Left ventricle myocardium inferior (tissue), 1 donor: ENCODE measurements at places on chromosomes 16 and 17. TPM values are rescaled to one million over a fixed set of nuclear protein-coding genes. Genes with fewer than 3 reads are reported as not detected.

Gene SLC5A11
- 0.14 TPM for total RNA-seq

Gene GUCY2D
- not detected for total RNA-seq

Gene ERN2
- total RNA-seq: not detected

Gene TBC1D3B
- total RNA-seq: 3.4 TPM

Gene ENPP7
- total RNA-seq: not detected

Gene GJD3
- total RNA-seq: 0.88 TPM

Gene KLHDC4
- 11.7 TPM for total RNA-seq

Gene PVALEF
- not detected for total RNA-seq

Gene CDH5
- 47.1 TPM for total RNA-seq

Gene AURKB
- 1.2 TPM for total RNA-seq

Gene HBZ
- not detected for total RNA-seq

DNA sequence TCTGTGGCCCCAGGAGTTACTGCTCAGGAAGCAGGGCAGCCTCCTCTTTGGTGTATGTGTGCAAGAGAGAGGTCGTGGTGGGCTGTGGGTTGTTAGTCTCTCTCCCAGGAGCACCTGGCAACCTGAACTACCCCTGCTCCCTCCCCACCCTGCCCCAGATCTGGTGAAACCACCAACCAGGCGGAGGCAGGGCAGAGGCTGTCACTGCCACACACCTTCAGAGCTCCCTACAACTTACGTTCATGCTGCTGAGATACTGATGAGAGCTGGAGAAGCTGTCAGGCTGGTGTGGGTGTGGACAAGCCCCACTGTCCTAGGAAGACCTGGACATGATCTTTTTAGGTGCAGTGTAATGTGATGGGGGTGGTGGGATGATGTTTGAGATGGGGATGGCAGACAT, 24.3 kb downstream of the GOSR2 start:
- no peak for DNase-seq

- no peak for DNase-seq
Observed at GRCh38 chr16:31430380-31431052, 2.4 kb upstream of the COX6A2 start.

GRCh38 chr17:83058266-83058798, 21.1 kb upstream of the METRNL start:
- peak; percentile 81 for DNase-seq

DNA sequence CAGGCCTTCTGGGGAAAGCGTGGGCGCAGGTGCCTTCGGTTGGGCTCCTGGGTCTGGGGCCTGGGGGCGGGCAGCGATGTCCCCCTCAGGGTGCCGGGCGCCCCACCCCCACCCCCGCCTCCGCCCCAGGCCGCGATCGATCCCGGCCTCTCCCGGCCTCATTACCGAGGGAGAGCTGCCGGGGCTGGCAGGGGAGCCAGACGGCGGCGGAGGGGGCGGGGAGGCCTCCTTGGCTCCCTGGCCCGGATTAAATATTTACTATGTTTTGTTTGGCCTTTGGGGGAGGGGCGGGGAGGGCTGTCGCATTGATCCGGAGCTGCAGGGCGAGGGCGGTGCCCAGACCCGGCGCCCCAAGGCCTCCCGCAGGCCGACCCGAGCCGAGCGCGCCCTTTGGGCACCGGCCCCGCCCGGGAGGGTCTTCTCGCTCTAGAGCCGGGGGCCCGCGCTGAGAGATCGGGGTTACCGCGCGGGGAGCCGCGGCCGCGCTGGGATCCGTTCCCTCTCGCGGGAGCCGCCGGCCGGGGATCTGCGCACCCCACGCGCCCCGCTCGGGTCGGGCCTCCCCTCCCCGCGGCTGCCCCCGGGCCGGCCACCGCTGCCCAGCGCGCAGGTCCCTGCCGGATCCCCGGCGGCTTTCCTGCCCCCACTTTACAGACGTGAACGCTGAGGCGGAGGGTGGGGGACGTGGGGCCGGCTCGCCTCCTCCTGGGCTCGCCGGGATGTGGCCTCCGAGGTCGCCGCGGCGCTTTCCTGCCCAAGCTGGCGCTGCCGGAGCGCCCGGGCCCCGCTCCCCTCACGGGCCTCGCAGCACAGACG, 27.0 kb downstream of the RTN4RL1 start:
- DNase-seq: no peak

DNA sequence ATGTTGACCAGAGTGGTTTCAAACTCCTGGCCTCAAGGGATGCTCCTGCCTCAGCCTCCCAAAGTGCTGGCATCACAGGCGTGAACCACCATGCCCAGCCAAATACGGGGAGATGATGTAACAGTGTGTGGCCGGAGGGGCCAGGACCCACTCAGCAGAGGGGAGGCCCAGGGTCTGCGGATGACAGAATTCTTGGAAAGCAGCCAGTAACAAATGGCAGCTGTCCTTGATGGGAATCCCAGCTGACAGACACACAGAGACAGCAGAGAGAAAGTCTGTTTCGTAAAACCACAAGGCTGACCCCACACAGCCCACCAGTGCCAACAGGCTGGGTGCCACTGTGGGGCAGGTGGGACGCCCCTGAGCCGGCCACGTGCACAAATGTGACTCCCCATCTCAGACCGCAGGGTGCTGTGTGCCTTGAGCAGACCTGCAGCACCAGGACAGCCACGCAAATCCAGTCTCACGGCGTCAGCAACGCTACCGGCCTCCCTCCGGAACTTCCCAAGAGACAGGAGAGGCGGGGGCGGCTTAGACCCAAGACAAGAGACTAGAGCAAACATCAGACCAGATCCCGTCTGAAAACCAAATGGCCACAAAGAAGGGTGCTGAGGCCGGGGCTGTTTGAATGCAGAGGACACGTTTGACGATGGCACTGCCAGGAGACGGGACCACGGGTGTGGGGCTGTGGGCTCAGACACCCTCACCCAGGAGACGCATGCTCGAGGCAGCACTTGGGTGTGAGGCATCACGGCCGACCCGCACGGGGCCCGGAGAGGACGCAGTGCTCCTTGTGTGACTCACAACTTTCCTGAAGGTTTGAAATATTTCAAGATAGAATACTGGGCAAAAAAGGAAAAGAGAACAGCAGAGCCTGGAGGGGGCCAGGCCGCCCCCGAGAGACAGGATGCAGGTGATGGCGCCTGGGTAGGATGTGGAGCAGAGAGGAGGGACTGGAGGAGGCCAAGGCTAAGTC, 24.6 kb downstream of the CTU2 start:
- no peak for DNase-seq

- DNase-seq: no peak
Observed at GRCh38 chr16:84579936-84580335, 37.9 kb downstream of the COTL1 start.

DNA sequence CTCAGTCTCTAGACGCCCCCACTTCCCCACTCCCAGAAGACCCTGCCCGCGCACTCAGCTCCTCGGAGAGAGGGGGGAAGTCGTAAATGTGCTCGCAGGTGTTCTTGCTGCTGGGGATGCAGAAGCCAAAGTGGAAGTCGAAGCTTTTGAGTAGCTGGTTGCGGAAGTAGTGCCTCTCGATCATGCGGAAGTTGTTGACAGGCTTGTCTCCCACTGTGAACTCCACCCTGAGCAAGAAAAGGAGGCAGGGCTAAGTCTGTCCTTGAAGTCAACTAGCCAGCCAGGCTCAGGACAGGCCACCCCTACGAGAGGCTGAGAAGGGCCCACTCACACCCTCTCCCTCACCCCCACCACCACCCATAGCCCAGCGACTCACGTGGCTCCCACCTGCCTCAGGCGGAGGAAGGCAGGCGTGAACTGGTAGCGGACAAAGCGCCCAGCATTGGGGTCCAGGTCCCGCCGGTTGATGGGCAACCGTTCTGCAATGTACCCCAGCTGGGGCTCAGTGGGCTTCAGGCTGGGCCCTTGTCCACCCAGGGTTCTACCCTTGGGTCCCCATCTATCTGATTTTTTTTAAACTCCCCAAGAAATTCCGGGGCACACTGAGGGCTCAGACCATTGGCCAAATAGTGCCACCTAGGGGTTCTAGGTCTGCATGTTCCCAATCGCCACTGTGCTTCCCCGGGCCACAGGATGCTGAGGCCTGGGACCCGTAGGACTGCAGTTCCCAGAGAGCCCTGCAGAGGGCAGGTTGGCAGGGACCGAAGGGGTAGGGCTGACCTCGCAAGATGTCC, 4.6 kb downstream of the UNC119 start:
- DNase-seq: peak; percentile 69

GRCh38 chr16:50712560-50712898, 19.1 kb downstream of the NOD2 start:
- no peak for DNase-seq

- DNase-seq: no peak
Observed at GRCh38 chr16:49543631-49543946, 170.0 kb downstream of the C16orf78 start.

GRCh38 chr16:90026135-90026534, 6.9 kb upstream of the DBNDD1 start:
- DNase-seq: no peak

DNA sequence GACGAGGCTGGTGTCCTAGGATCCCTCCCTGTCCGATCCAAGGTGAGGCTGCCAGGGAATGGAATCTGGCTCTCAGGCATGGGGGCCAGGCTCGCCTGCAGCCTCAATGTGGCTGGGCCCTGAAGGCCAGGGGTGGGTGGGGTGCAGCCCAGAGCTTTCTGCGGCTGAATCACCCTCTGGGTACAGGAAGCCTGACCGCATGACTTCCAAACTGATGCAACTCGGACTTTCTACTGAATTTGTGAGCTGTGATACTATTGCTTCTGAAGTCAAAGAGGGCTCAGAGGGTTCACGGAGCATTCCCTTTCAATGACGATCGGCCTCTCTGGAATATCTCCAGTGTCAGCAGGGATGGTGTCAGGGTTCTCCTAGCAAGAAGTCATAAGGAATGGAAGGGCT, 123.7 kb downstream of the METRNL start:
- DNase-seq: peak; percentile 50

- DNase-seq: no peak
Observed at GRCh38 chr17:63095459-63095858, 129.4 kb downstream of the TANC2 start.

GRCh38 chr17:62648956-62649294, 21.5 kb downstream of the MRC2 start:
- no peak for DNase-seq

GRCh38 chr16:16032271-16032979, 83.0 kb downstream of the ABCC1 start:
- no peak for DNase-seq

GRCh38 chr17:17305281-17305801, 2.2 kb downstream of the NT5M start:
- no peak for DNase-seq

- DNase-seq: no peak
Observed at GRCh38 chr17:73337330-73337710, 25.5 kb upstream of the CDC42EP4 start.

- DNase-seq: no peak
Observed at GRCh38 chr17:5354886-5355415, 64.5 kb downstream of the NUP88 start.

DNA sequence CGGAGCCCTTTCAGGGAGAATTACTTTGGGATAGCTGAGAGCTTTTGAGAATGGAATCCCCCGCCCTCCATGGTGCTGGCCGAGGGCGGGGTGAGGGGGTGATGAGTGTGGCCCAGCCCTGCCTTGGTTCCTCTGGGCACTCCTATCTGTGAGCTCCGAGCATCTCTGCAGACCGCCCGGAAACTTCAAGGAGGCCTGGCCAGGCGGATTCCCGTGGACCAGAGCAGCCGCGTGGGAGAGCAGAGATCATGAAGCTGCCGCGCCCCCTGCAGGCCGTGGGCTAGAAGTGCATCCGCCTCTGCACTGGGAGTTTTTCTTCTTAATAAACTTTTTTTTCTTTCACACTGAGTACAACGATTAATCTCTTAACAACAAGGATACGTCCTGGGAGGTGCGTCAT, 392.9 kb upstream of the EEF2KMT start:
- no peak for DNase-seq

DNA sequence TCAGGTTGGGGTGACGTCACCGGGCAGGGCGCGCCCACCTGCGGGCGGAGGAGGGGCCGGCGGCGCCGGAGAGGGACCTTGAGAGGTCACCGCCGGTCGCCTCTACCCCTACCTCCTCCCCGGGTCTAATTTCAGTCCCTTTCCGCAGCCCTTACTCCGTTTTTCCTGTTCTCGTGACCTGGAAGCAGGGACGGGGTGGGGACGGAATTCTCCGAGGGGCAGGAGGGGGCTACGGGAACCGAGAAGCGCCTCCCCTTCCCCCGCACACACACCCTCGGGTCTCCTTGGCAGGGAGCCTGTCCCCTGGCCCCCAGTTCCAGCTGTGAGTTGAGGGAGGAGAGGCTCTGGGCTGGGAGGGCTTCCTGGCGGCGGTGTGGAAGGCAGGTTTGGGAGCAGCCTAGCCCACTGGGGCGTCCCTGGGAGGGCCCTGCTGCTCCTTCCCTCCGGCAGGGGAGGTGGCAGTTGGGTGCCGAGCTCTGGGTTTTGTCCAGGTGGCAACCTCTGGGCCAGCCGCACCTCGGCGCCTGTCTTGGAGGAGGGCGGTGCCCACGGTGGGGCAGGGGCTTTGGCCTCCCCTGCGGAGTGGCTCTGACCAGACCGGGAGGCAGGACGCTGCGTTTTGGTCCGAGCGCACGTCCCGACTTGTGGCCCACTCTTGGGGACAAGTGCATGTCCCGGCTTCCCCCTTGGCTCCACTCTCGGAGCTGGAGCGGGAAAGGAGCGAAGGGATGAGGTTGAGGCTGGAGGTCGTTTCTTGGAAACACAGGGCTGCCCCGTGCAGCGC, 773 bp downstream of the SYNGR3 start:
- no peak for DNase-seq

DNA sequence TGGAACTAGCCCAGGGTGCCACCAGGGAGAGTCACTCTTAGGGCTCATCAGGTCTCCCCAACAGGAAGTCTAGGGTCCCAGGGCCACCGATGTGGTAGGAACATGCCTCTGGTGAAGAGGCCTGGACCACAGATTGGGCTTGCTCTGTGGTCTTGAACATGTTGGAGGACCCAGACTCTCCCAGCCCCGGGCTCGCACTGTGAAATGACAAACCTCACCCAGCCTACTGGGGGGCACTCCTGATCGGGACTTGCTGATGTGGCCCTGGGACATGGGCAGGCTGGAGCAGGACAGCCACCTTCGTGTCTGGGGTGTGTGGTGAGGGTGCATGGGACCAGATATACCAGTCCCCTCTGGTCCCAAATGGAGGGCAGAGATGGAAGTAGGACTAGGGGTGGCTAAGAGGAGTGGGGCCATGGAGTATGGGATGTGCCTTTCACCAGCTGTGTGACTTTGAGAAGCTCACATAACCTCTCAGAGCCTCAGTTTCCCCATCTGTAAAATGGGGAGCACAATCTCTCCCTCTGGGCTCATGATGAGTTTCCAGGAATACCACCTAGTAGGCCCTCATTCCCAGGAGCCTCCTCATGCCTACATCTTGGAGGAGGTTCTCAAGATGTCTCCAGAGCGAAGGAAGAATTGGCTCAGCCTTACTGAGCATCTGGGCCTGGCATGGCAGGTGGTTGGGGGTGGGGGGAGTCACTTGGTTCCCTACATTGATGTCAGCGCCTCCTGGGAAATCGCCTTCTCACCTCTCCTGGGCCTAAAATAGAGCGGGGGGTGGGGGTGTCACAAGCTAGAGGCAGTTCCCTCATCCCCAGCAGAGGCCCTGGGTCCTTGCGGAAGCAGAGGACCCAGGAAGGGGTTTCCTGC, 1.5 kb upstream of the ADAM11 start:
- DNase-seq: peak; percentile 69
